H9 (cell line): ENCODE measurements at places on chromosomes 11 and 22. TPM values are rescaled to one million over a fixed set of nuclear protein-coding genes. Genes with fewer than 3 reads are reported as not detected.

The OR56A1 gene
- total RNA-seq = 0.07 TPM in 2 replicates

The CABP7 gene
- 0.81 and 0.83 TPM in 2 replicates for total RNA-seq

The CALCA gene
- 0.29 TPM in 1 of 2 replicates, not detected in the other for total RNA-seq

The CCDC157 gene
- 4.3 and 4.8 TPM in 2 replicates for total RNA-seq

The MAPK1 gene
- 90.3 and 98.1 TPM in 2 replicates for total RNA-seq

The OR5B21 gene
- total RNA-seq = not detected in 2 replicates
